ENCODE measurements at places on chromosomes 12 and 14. TPM values are rescaled to one million over a fixed set of nuclear protein-coding genes. Genes with fewer than 3 reads are reported as not detected.

ESR2 gene
- total RNA-seq, result 0.44 TPM

DNA sequence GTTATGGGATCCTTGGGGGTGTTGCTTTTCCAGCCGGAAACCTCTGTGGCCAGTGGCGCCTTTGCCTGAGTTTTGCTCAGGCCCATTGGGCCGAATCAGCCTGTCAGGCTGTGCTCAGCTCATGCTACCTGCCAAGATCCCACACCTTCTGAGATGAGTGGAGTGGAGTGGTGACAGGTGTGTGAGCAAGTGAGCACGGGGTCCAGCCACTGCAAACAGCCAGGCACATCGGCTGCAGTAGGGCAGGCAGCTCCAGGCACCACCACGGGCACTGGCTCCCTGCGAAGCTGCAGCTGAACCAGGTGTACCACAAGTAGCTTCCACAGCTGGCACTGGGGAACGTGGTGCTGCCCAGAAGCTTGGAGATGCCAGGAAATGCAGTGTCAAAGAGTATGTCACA lies 21.1 kb upstream of the WDR89 start:
- H3K4me1 ChIP-seq, result peaks cover 18% of the 10 kb centered on the region
- H3K27ac ChIP-seq, result no peak overlapping the region
- no peak for DNase-seq
- no peak overlapping the region for H3K4me3 ChIP-seq

DNA sequence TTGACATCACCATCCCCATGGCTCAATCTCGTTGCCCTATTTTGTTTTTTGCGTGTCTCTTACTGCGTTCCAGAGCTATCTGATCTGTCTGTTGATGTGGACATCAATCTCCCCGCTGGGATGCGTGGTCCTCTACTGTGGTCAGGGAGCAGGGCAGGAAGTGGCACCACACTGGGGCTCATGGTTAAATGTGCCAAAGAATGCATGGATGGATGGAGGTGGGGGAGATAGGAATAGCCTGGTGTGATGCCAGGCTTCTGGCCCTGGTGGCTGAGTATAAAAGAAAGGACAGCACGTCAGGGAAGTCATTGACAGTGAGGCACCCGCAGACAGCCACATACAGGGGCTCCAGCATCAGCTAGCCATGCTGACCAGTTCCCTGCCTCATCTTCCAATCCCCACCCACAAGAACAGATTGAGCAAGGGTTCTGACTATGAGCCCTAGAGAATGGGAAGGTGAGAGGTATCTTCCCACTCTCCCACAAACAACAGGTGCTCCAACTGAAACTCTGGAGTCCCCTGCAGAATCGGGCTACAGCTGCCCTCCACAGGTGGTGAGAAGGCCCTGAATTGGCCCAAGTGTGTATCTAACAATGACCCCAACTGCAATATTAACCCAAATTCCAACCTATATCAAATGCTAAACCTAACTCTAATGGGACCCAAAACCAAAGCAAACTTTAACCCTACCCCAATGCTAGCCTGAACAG lies 2.7 kb upstream of the BEGAIN start:
- H3K27me3 ChIP-seq, result peaks cover 80% of the 10 kb centered on the region
- no peak overlapping the region for H3K27ac ChIP-seq
- peaks cover 1% of the 10 kb centered on the region for H3K4me1 ChIP-seq
- no peak for DNase-seq
- H3K4me3 ChIP-seq, result no peak overlapping the region

TTC9 gene
- total RNA-seq, result 4.6 TPM

KCTD10 gene
- 54.8 TPM for total RNA-seq

GRCh38 chr12:20150835-20151422 lies 217.4 kb upstream of the PDE3A start:
- no peak for DNase-seq
- no peaks in the 10 kb centered on the region for H3K36me3 ChIP-seq
- H3K4me3 ChIP-seq, result no peak overlapping the region
- no peak overlapping the region for H3K27ac ChIP-seq

DLK1 gene
- total RNA-seq, result 1,080 TPM

DNA sequence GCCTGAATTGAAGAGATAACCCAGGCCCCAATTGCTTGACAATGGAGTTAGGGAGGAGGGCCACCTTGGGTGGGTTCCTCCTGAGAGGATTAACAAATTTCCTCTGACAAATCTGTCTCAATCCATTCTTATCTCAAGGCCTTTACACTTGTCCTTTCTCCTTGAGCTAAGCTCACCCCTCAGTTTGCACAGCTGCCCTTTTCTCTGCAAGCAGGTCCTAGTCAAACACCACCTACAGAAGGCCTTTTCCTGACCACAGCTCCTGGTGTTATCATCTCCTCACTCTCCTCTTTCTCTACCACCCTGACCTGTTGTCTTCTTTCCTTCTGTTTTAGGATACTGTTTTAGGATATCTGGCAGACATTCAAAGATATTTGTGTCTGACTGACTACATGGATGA lies 26.4 kb upstream of the GSC start:
- no peaks in the 10 kb centered on the region for H3K36me3 ChIP-seq
- H3K27me3 ChIP-seq, result peaks cover 33% of the 10 kb centered on the region
- H3K4me3 ChIP-seq, result no peak overlapping the region
- DNase-seq, result no peak
- no peaks in the 10 kb centered on the region for H3K4me1 ChIP-seq

- no peak overlapping the region for H3K27ac ChIP-seq
- H3K4me3 ChIP-seq, result no peak overlapping the region
- DNase-seq, result no peak
Measured at GRCh38 chr12:27180906-27181505, 63.1 kb upstream of the STK38L start.

Data from mesothelial cell of epicardium (in vitro differentiated cells).